IPS-NIHi11 (cell line): ENCODE measurements at places on chromosomes 6 and 20.

DNA sequence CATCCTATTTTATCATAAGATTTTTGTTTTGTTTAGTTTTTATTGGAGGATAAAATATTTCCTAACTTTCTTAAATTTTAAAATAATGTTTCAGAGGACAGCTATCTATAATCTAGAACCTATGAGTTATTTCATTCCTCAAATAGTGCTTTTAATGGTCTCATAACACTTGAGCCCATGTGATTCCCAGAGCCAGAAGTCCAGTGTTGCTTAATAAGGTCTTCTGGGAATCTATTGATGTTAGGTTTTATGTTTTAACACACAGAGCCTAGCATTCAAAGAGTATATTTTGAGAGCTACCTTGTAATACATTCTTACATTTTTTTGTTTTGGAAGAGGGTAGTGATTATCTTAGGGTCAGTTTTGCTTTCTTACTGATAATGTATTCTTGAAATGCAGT, 200.2 kb downstream of the CENPW start:
- no peak for DNase-seq

DNA sequence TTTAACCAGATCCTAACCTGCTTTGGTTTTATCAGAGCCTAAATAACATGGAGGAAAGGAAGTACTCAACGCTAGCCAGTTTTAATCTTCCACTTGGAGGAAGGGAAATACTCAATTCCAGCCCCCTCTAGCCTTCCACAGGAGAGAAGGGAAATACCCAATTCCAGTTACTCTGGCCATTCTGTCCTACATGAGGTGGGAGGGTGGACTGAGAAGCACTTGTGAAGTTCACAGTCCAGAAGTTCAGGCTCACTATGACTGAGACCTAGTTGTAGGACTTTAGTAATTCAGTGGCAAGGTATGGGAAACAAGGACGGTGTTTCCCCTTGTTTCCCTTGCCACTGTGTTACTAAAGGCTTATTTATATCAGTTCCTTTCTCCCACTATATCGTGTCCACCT, 672.0 kb downstream of the RFPL4B start:
- no peak for DNase-seq

DNA sequence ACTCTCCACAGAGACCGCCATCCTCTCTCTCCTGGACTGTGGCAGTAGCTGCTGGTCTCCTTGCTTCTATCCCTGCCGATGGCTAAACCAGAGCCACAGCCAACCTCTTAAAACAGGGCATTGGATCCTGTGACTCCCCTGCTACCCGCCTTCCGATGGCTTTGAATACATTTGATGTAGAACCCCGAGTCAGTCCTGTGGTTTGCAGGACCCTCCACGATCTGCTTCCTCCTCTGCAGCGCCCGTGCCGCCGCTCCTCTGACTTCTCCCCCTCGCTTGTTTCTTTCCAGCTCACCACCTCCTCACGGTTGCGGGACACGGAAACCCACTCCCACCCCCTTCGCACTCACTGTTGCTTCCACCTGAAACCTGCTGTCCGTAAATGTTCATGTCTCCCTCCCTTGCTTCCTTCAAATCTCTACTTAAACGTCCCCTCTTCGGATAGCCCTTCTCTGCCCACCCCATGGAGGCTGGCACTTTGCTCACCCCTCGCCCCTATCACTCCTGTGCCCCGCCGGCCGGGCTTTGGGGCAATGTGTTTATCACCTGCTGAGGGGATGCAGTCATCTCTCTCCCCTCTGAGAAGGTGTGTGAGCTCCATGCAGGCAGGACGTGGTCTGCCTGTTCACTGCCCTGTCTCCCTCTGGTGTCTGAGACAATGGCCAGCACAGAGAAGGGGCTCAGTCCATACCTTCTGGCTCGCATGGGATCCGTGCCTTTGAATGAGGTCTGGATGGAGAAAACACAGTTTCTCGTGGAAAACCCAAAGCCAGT, 67.8 kb downstream of the GFOD1 start:
- no peak for DNase-seq

DNA sequence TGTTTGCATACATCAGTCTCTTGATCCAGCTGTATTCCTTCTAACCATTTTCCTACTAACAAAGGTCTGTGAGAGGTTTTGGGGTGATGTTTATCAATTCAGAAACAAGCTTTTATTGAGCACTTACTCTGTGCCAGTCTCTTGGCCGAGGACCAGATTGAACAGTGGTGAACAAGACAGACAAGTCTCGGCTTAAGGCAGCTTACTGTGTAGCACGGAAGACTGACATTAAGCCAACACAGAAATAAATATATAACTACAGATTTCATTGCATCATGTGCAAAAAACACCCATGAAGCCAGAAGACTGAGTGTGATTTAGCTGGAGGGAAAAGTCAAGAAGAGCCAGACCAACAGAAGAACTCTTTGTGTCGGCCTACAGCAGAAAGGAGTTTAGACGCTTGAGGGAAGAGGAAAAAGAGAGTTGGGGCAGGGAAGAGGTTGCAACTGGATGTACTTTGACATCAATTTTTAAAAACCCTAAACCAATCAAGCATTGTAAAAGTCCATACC, 549.6 kb upstream of the CITED2 start:
- no peak for DNase-seq

DNA sequence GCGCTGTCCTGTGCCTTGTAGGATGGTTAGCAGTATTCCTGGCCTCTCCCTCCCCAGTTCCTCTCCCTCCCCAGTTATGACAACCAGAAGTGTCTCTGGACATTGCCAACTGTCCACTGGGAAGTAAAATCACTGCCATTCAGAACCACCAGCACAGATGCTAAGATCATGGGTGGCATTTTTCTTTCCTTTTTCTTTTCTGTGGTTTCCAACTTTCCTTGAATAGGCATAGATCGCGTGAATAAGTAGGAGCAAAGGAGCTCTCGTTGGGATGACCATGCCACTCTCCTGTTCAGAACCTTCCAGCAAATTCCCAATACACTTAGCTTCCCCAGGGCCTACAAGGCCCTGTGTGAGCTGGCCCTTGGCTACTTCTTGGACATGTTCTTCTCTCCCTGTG, 59.0 kb downstream of the EYA2 start:
- DNase-seq = no peak

- peak; percentile 68 for DNase-seq
These were observed 2.0 kb downstream of the SPAG4 start for GRCh38 chr20:35617397-35618262.

GRCh38 chr20:9966966-9967365, 67.8 kb upstream of the ANKEF1 start:
- peak; percentile 10 for DNase-seq

GRCh38 chr6:166476634-166477215, 94.0 kb upstream of the MPC1 start:
- no peak for DNase-seq

GRCh38 chr20:34553366-34553867, 5.1 kb upstream of the MAP1LC3A start:
- DNase-seq = no peak

GRCh38 chr20:61204206-61204605, 47.9 kb upstream of the CDH4 start:
- DNase-seq = no peak

- peak; percentile 65 for DNase-seq
These were observed 1.2 kb upstream of the KCNB1 start for GRCh38 chr20:49483696-49484123.

- no peak for DNase-seq
These were observed 9.2 kb upstream of the EFHC1 start for GRCh38 chr6:52410979-52411378.

DNA sequence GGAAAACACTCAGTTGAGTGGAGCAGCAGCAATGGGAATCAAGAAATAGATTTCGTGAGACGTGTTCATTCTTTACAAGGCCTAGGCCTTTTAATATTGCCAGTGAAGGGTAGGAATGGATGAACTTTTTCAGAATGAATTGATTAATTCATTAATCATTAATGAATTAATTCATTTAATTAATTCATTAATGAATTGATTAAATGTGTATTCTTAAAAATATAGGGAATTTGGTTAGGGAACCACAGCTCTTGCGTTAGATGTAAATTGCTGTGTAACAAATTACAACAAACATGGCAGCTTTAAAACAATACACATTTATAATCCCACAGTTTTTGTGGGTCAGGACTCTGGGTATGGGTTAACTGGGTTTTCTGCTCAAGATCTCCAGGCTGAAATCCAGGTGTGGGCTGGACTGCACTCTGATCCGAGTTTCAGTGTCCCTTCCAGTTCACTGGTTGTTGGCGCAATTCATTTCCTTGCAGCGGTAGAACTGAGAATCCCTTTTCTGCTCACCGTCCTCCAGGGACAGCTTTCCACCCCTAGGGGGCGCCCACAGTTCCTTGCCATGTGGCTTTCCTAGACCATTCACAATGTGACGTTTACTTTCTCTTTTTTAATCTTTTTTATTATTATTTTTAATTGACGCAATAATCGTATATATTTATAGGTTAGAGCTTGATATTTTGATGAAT, 32.8 kb upstream of the BCAS1 start:
- peak; percentile 78 for DNase-seq

DNA sequence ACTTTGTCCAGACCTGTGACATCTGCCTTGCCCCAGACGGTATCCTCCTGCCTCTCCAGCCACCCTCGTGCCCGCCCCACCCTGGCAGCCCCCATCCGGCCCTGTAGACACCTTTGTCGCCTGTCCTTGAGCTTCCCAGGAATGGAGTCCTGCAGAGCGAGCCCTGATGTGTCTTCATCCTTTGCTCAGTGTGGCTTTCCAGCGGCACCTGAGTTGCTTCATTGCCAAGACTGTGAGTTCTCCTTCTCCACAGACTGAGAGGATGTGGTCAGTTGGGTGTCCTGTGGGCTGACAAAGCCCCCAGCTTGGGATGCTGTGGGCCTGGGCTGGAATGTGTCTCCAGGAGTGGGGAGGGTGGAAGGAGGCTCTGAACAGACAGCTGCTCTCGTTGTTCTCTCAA, 1.7 kb upstream of the CST4 start:
- no peak for DNase-seq

DNA sequence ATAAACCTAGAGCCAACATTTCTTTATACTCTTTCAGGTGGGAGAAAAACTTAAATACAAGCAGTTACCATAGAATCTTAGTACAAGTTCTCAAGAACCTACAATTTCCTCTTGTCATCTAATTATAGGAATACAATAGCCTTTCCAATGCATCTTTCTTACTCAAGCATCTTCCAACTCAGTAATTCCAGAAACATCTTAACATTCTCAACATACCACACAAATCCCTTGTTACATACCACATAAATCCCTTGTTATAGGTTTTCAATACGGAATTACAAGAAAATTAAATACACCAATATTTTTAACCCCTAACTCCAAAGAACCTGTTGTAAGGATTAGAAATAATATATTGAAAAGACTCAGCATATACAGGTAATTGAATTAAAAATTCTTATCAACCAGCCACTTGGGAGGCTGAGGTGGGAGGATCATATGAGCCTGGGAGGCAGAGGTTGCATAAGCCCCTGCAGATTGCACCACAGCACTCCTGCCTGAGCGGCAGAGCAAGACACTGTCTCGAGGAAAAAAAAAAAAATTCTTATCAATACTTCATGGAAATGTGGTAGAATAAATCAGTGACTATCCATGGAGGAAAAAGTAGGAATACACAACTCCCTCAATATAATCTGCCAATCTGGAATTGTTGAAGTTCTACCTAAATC, 127.5 kb upstream of the CCDC28A start:
- no peak for DNase-seq

GRCh38 chr20:57659517-57660180, 39.4 kb upstream of the ZBP1 start:
- peak; percentile 12 for DNase-seq

GRCh38 chr6:90226257-90226656, 70.4 kb downstream of the BACH2 start:
- no peak for DNase-seq

GRCh38 chr20:33992145-33992922, 1.4 kb upstream of the RALY start:
- no peak for DNase-seq

- no peak for DNase-seq
These were observed 21.6 kb upstream of the FKBP5 start for GRCh38 chr6:35710241-35710847.

GRCh38 chr6:18247002-18247401, 17.3 kb downstream of the DEK start:
- no peak for DNase-seq

- no peak for DNase-seq
These were observed 9.8 kb downstream of the RAET1E start for GRCh38 chr6:149888093-149888492.

DNA sequence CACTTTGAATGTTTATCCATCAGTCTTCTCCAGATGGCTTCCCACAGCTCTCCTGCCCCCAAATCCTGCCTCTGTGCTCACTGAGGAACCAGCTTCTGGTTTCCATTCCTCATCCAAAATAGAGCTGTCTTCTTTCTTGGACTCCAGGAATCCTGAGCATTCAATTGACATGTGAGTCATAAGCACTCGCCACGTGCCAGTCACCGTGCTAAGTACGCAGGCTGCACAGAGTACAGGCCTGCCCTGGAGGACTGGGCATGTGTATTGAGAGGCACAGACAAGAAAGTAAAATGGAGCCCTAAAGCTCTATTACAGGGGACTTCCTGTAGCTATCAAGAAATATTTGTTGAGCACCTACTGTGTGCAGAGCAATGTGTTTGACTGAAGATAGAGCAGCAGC, 39.7 kb upstream of the LRFN2 start:
- DNase-seq = no peak

- no peak for DNase-seq
These were observed 35.4 kb downstream of the MAN1A1 start for GRCh38 chr6:119313937-119314884.

- DNase-seq = no peak
These were observed 38.6 kb downstream of the ZC2HC1B start for GRCh38 chr6:143902827-143903226.
